ENCODE measurements at places on chromosomes 7 and 10.

GRCh38 chr7:134710854-134711624 is 64.4 kb downstream of the BPGM start:
- no peak for DNase-seq

GRCh38 chr10:103557455-103557854 is 64.0 kb downstream of the NEURL1 start:
- no peak for DNase-seq

GRCh38 chr10:49076319-49076718 is 39.0 kb downstream of the VSTM4 start:
- no peak for DNase-seq

- no peak for DNase-seq
These were observed 677.0 kb upstream of the POT1 start for GRCh38 chr7:125606671-125607070.

DNA sequence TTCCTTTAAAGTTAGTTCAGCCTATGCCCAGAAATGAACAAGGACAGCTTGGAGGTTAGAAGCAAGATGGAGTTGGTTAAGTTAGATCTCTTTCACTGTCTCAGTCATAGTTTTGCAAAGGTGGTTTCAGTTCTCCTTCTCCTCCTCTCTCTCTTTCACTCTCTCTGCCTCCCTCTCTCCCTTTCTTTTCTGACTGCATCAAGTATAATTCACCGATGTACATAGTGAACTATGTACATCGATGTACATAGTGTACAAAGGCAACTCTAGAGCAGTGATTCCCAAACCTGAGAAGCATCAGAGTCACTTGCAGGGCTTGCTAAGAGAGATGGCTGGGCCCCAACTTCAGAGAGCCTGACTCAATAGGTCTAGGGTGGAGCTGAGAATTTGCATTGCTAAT is 1259.7 kb downstream of the TYW1 start:
- DNase-seq: no peak

GRCh38 chr10:19572056-19572455 is 244.2 kb upstream of the PLXDC2 start:
- no peak for DNase-seq

GRCh38 chr10:98217801-98218200 is 50.2 kb downstream of the LOXL4 start:
- no peak for DNase-seq

DNA sequence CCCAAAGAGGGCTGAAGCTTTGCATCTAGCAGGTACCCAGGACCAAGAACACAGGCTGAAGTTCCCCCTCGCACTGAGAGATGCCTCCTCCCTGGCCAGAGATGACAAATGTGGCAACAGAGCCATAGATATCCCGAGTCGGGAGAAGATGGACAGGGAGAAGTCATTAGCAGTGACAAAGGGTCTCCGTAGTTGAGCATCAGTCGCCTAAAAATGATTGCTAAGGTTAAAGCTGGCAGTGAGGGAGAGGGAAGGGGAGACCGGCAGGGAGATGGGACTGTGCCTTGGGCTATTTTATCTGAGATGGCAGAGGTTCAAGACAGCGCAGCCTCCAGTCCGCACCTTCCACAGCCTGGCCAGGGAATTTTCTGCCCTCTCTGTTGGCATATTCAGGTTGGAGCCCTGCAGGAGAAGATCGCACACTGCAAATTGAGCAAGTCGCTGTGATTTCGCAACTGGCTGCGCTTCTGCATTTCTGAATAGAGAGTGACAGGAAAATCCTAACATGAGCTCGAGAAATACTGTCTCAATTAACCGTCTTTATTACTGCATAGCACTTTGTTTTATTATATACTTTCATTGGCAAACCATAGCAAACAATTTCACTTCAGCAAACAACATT is 238.9 kb upstream of the GPR26 start:
- peak; percentile 3 for DNase-seq

GRCh38 chr10:48503293-48503911 is 101.5 kb downstream of the ARHGAP22 start:
- DNase-seq: no peak

GRCh38 chr10:86798611-86799010 is 42.2 kb downstream of the BMPR1A start:
- peak; percentile 19 for DNase-seq

GRCh38 chr7:101172005-101172853 is 6.9 kb upstream of the VGF start:
- DNase-seq: no peak

DNA sequence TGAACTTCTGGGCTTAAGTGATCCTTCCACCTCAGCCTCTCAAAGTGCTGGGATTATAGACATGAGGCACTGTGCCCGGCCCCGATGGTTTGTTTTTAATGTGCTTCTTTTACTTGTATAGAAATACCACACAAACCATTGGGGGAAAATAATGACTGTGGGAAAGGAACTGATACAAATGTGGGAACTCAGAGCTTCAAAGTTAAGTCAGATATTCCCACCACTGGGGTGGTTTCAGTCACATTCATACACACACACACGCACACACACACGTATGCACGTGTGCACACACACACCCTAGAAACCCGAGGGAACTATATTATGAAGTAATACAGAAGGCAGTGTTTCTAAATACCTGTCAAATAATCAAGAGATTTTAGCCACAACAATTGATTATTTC is 17.0 kb downstream of the CPA4 start:
- no peak for DNase-seq

- no peak for DNase-seq
These were observed 153.3 kb downstream of the LRRTM3 start for GRCh38 chr10:67079126-67079525.

DNA sequence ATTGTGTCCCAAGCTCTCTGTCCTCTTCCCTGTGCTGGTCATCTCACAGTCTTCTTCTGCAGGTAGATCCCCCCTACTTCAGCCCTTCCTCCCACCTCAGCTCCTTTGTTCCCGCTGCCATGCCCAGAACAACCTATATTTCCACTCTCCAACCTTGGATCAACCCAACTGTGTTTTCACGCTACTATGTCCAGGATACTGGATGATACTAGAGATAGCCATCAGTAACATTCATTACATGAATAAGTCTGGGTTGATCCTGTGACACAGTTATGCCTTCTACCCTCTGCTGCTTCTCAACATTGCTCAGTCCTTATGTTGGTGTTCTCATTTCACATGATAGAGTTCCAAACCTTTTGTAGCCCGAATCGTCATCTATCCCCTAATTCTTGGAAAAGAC is 286.4 kb downstream of the ZEB1 start:
- DNase-seq: no peak

- DNase-seq: no peak
These were observed 255.1 kb upstream of the MKLN1 start for GRCh38 chr7:131072505-131073091.

DNA sequence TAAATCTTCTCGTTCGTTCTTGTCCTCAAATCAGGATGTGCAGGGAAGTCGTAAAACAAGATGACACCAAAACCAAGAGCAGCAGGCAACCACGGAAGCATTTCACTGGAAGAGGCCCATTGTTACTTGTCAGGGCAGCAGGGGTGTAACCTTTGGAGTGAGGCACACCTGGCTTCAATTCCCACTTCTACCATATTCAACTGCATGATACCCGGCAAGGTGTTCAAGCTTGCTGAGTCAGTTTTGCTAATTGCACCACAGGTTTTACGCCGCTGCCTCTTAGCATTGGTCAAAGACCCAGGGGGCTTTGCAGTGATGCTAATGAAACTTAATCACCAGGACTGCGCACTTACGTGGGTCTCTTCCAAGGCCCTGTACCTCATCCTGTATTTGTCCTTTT is 50.0 kb upstream of the PTER start:
- DNase-seq: no peak

DNA sequence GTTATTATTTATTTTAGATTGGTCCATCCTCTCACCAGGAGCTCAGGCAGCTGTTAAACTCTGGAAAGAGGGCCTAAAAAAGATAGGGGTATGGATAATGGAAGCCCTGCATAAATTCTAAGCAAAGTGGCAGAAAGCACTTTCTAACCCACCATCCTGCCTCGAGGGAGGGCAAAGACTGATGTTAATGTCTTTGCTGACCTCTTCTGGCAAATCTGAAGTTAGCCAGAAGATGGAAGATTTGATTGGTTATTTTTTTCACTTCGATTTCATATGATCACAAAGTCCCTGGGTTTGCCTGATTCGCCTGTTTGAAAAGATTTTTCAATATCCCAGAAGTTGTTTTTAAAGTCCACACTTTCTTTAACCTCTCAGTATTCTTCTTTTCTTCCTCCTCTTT is 24.8 kb downstream of the OR9A2 start:
- no peak for DNase-seq

- no peak for DNase-seq
These were observed 77.1 kb downstream of the INPP5A start for GRCh38 chr10:132614431-132615340.

DNA sequence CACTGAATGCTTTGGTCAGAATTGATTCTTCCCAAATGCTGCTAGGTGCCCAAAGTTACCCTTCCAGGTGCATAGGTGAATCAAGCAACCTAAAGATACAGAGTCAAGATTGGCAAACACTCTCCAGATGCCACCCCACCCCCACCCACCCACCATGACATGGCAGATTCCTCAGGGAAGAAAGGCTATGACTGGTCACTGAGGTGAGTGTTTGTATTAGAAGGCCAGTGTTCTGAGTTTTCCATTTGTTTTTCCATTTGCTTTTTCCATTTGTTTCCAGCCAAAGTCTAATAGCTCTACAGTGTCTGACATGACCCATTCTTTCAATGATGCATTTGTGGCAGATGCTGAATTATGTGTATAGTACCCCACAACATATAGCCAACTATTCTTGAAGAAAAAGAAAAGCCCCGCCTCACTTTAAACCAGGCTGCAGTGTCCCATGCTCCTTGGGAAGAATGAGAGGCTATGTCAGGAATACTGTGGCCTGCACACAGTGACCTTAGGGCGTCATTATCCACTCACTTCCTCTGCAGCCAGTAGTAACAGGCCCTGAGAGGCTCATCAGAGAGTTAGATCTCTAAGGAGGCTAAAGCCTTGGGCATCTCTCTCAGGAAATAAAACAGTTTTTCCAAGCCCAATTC is 16.1 kb upstream of the HIBADH start:
- DNase-seq: no peak

- no peak for DNase-seq
These were observed 189.1 kb upstream of the PRSS1 start for GRCh38 chr7:142560166-142560565.

GRCh38 chr7:48295296-48295971 is 124.2 kb downstream of the ABCA13 start:
- no peak for DNase-seq

GRCh38 chr7:24827589-24827988 is 70.3 kb upstream of the GSDME start:
- DNase-seq: no peak

DNA sequence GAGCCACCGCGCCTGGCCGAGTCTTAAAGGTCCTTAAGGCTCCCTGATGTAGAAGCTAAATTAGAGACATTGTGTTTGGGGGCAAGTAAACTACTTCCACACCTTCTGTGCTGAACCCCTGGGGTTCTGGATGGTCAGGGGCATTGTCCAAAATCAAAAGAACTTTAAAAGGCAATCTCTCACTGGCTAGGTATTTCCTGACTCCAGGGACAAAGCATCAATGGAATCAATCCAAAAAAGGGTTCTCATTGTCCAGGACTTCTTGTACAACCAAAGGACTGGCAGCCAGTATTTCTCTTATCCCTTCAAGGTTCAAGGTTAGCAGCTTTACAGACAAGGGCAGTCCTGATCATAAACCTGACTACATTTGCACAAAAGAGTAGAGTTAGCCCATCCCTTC is 24.0 kb downstream of the SRPK2 start:
- no peak for DNase-seq

DNA sequence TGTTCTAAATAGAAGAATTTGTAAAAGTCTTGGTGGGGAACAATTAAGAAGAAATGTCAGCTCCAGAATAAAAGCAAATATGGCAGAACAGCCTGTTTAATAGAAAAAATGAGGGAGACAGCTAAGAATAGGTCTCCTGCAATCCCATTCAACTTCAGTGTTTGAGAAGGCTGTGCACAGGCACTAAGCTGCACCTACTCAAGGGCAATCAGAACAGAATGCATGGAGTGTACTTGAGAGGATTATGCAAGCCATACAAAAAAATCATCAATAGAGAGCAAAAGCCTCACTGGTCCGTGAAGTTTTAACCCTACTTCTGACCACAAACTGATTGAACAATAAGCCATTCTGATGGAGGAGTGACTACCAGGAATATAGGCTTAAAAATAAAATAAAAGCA is 690.7 kb upstream of the PCDH15 start:
- DNase-seq: no peak

DNA sequence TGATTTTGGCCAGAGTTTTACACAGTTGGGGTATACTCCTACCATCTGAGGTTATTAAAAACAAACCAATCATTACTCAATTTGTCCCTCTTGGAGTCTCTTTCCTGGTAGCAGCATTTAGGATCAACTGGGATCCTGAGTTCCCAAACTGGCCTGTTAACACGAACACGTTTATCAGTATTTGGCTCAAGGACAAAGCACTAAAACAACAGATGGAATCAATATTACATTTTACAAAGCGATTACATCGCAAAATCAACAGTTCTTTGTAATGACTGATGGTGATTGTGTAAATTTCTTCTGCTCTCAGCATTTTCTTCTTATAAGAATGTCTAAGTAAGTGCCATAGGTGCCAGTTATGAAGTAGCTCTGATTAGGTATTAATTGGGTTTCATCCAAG is 582.9 kb upstream of the ANKRD30A start:
- DNase-seq: no peak

GRCh38 chr7:36265680-36266079 is 112.6 kb downstream of the EEPD1 start:
- DNase-seq: peak; percentile 62

DNA sequence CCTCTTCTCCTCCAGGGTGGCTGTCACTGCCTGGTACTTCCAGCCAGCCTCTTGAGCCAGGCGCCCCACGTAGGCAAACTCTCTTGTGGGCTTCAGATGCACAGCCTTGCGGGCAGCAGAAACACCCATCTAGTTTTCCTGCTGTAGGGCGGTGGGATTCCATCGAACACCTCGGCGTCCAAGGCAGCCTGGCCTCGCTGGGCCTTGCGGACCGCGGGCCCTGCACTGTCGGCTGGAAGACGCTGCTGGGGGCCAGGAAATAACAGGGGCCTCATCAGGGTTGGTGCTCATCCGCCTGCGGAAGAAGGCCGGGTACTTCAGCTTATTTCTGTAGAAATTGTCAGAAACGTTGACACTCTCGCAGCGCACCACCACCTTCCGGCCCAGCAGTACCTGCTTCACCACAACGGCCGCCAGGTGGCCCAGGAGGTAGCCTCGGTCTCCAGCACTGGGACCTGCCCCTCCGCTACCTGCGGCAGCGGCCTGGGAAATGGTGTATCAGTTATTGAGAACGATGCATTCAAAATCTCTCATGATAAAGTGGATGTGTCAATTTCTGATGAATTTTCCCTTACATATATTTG is 61.1 kb downstream of the WDFY4 start:
- no peak for DNase-seq

DNA sequence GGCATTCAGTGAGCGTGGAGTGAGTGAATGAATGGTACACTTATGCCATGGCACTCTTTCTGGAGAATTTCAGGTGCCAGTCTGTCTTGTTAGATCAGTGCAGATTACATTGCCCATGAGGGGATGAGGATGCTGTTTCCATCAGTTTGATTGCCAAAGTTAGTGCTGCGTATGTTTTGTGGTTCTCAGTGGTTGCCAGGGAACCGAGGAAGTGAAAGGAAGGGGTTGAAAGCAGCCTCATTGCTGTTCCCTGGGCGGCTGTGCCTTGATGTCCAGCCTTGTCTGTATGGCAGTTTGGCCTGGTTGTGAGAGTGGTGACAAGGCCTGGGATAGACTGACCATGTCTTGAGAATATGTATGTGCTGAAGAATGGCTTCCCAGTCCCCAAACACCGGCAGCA is 30.2 kb downstream of the WBP1L start:
- DNase-seq: no peak

All from pons (tissue), 1 donor.